ENCODE measurements at places on chromosomes 11 and 22.

DNA sequence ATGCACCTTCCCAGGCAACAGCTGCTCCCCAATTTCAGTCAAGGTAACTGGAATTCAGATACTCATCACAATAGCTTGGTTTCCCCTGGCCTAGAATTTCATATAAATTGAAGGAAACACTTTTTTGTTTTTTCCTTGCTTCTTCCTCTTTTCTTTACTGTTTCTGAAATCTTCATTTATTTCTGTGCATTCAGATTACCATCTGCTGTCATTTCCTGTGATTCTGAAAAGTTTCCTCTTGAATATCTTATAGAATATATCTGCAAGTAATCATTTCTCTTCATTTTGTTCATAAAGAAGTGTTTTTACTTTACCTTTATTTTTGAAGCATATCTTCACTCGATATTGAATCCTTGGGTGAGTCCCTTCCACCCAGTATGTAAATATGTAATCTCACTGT is 85.3 kb downstream of the GAB4 start:
- no peak for DNase-seq

DNA sequence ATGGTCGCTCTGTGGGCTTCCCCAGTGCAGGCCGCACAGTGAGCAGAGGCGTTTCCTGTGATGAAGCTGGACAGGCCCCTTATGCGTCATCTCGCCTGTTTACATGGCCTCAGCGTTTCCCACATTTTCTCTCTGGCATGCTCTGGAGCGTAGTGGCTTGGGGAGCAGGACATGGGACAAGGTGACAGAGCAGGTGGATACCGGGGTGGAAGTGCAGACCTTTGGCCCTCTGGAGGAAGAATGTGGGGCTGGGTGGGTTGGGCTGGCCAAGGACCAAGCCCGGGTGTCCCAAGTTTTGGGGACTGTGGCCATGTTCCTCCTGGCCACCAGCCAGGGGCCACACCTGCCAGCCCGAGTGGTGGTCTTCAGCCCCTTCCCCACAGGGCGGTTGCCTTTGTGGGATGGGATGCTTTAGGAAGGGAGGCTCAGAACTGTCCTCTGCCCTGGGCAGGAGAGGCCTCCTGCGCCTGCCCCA is 446.6 kb downstream of the TBC1D22A start:
- DNase-seq = no peak

DNA sequence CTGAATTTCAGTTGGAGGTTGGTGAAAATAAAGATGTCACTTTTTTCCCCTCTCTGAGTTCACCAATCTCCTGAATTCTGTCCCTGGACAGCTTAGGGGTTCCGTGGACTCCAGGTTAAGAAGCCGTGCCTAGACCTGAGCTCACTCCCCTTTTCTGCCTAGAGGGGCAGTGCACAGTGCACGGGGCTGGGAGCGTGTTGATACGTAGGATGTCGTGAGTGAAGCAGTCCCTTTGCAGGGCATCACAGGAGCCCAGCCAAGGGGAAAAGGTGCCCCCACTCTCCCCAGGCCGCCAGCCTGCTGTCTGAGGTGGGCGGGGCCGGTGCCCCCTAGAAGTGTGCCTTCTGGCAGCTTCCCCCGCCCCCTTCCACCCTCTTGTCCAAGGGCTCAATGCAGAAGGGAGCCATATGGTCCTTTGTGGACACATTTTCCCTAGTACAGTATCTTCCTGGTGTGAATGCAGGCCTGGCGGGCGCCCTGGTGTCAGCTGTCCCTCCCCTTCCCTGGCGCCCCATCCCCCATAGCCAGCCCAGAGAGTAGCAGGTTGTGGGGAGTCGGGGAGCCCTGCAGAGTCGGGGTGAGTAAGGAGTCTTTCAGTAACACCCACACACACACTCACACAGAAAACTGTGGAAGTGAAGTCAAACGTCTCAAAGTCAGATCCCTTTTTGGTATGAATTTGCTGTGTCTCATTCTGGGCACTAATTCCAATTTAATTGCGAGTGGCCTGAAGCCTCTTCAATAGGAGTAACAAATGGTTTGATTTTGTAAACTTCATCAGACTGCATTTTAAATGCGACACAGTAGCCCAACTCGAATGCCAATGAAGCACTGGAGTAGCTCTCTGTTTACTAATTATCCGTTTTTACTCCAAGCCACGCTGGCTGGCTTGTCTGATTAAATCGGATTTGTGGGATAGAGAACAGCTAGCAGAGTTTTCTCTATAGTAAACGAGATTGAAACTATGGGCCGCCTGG is 67.5 kb upstream of the NNMT start:
- no peak for DNase-seq

DNA sequence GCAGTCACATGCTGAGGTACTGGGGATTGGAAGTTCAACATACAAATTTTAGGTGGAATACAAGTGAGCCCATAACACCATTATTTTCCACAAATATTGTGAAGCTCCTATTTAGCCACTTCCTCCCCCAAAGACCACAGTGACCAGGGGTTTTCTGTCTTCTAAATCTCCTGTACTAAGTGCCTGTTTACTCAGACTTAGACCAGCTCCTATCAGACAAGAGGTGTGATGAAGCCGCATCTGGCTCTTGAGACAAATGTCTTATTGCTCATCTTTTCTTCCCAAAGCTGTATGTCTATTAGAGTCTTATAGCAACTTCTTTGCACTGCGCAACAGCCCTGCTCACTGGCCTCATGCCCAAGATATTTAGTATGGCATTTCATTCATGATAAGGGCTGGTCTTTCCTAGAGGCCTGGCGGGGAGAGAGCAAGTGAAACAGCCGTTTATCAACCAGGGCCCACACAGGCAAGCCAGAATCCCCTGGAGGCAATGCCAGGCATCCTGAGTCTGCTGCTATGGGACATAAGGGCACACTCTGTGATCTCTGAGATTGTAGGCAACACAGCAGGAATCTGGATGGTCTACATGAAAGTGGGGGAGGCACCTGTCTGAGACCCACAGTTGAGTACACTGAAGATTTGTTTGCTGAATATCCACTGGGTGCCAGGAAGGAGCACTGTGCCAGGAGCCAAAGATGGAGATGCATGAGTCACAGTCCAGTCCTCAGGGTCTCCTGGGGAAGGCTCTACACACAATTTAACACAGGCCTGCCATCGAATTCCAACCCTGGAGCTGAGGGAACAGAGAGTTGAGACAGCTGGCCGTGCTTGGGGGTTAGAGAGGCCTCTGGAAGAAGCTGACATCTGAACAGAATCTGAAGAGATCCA is 78.5 kb upstream of the NCAM1 start:
- DNase-seq = no peak

DNA sequence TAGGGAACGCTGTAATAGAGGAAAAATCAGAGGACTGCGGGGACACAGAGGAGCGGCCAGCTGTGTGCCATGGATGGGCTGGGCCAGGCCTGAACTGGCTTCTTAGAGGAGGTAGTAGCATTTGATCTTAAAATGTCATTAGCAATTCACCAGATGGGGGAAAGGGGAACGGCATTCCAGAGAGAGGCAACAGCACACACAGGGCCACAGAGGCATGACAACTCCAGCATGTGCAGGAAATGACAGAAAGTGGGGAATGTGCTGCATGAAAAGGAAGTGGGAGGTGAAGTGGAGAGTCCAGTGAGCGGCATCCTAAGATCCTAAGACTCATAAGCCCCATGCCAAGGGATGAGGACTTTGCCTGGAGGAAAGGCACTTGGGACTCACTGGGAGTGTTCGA is 69.0 kb downstream of the UBASH3B start:
- no peak for DNase-seq

DNA sequence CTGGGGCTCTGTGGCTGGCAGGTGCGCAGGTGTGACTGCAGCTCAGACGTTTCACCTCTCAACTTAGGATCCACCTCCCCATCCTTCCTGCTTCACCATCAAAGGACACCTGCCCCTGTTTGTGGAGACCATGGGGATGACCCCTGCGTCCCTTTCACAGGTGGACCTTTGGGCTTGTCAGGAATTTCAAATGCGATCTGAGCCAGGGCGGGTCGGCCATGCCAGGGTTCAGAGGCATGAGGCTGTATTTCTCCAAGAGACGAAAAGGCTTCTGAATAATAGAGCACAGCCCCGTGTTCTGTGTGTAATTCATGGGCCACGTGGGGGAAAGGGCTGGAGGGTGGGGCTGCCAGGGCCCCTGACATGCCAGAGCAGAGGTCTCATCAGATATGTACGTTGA is 668.0 kb downstream of the BRD1 start:
- no peak for DNase-seq

DNA sequence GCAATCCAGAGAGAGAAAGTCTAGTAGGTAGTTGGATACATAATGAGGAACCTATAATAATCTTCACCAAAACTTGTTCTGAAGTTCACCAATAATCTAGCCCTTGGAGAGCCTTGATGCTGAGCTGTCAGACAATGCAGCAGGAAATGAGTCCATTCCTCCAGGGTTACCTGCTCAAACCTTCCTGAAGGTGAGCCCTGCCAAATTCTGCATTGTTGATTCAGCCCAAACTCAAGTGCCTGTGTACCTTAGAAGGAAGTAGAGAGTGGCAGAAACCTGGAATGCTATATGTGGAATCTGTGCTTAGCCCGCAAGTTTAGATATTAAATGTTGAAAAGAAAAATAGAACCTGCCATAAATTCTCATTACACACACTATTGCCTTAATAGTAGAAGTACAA is 77.4 kb upstream of the SPON1 start:
- DNase-seq = no peak

DNA sequence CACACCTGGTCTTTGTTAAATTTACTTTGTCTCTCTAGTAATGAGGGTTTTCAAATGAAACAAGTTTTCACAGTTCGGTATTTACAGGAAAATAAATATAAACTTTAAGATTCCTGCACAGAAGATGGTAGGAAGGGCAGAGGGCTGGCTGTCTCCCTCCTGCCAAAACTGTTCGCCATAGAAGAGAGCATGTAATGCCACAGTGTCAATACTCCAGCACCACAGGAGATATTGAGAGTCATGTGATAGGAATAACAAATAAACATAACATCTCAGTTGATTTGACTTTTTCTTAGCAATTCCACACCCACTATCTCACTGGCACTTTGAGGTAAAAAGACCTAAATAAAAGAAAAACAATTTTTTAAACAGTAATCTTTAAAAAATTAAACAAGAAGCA is 100.9 kb downstream of the MRTFA start:
- DNase-seq = no peak

GRCh38 chr11:118217575-118217974 is 7.2 kb downstream of the JAML start:
- no peak for DNase-seq

DNA sequence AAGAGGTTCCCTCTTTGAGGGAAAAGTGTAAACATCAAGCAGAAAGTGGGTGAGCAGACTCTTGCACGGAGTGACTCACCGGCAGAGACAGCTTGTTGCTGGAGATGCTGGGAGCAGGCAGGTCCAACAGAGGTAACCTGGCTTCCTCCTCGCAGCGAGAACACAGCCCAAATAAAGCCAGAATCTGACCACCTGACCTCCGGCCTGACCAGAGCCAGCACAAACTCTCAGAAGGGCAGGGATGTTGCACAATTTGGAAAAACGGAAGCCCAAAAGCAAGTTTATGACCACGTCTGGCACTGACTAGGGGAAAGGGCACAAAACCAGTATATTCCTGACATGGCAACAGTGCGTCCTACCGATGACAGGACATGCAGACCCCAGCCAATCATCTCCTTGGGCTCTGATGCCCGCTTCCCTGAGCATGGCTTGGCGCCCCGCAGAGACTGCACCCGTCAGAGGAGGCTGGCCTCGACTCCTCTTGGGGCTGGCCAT is 5.4 kb downstream of the SMCO4 start:
- no peak for DNase-seq

DNA sequence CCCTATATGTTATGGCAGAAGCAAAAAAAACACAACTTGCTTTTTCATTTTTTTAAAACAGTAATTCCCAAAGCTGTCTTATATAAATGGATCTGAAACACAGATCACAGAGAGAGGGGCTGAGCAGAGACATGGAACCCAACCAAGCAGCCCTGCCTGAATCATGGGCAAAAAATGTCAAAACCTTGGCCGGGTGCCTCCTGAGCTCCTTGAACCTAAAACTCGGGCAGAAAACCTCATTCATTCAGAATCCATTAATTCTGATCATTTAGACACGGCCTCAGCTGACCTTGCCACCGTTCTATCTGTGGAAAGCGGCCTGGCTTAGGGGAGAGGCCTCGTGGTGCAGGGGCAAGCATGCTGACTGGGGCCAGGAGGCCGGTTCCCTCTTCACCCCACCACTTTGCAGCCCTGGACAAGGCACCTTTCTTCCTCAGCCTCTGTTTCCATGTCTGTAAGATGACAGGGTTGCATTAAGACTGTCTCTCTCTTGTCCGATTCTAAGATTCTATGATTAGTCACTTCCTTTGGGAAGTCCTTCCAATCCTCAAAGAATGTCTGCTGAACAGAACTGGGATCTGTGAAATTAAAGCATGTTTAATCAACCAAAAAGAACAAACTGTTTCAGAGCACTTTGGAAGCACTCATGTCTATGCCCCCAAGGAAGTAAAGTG is 26.0 kb downstream of the TENM4 start:
- no peak for DNase-seq

DNA sequence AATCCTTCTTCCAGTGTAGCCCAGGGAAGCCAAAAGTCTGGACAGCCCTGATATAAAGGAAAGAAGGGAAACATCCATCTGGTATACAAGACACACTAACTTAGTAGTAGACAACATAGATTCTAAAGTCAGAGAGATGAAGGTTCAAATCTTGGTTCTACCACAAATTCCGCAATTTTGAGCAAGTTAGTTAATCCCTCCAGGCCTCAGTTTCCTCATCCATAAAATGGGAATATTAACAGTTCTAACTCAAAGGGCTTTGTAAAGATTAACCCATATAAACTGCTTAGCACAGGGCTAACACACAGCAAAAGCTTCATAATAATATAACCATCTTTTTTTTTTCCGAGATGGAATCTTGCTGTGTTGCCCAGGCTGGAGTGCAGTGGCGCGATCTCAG is 10.7 kb downstream of the LRP4 start:
- no peak for DNase-seq
